ENCODE measurements at places on chromosomes 5 and 9.
A peak's percentile ranks its signal among the peaks of the same experiment; 100 is the strongest.

DNA sequence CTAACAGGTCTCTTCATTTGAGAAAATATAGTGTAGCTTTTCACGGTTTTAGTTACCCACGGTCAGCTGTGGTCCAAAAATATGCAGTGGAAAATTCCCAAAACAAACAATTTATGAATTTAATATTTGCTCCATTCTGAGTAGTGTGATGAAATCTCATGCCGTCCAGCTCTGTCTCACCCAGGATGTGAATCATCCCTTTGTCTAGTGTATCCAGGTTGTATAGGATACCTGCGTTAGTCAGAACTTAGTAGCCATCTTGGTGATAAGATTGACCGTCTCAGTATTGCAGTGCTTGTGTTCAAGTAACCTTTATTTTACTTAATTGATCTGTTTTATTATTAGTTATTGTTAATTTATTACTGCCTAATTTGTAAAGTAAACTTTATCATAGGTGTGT, 41.1 kb downstream of the NDUFS4 start:
- DNase-seq: no peak

DNA sequence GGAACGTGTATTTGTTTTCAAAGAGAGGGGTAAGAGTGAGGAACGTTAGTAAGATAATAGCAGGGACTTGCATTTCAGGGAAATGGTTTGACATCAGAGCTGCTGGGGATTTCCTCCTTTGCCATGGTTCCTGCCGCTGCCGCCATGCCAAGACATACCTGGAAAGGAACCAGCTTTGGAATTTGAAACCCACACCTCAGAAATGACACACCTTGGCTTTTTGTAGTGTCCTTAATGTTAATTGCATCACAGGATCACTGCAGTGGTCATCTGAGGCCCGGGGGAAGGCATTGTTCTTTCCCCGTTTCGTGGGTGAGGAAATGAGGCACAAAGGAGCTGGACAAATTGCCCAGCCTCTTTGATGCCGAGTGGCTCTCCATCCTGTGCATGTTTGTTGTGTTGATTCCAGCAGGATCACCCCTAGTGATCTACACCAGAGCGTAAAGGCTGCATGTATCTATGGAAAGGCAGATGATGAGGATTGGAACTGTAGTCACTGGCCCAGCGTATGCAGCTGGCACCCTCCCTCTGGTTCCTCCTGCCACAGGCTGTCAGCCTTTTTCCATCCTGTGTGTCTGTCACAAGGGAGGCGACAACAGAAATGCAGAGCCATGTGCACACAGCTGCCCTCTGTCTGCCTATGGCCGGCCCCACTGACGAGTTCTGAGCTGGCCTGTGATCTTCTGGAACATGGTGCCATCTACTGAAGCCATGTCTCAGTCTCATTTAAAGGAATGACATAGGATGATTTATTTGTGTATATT, 37.8 kb downstream of the SLC46A2 start:
- no peak for DNase-seq

DNA sequence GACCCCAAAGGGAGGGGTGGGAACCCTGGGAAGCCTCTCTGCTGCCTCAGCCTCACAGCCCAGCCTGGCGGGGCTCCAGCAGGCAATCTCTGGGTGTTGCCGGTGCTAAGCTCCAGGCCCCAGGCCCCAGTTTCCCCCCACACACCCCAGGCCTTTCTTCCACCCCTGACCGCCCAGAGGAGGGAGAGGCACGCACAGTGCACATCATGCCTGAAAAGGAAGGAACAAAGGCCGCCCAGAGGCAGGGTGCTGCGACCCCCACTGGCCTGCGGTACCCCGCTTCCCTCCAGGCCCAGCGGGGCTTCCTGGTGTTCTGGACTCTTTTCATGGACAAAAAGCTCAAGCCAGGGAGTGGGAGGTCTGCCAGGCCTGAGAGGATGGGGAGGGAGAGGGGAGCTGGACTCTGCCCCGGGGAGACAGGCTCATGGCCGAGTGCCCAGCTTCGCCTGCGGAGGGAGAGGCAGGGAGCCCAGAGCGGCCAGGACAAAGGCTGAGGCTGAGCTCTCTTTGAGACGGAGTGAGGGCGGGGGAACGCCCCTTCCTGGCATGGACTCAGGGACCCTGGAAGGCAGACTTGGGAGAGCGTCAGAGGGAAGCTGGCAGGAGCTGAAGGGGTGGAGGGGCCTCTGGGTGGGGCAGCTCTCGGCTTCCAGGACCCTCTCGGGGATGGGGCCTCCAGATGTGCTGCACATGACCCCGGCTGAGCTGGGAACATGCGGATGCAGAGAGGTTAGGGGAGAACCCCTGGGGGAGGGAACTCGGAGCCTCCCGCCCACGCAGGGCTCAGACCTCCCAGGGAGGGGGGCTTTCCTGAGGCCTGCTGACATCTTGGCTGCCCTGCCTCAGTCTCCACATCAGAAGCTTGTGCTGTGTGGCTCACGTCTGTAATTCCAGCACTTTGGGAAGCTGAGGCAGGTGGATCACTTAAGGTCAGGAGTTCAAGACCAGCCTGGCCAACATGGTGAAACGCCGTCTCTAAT, 1.8 kb upstream of the ENTPD2 start:
- no peak for DNase-seq

DNA sequence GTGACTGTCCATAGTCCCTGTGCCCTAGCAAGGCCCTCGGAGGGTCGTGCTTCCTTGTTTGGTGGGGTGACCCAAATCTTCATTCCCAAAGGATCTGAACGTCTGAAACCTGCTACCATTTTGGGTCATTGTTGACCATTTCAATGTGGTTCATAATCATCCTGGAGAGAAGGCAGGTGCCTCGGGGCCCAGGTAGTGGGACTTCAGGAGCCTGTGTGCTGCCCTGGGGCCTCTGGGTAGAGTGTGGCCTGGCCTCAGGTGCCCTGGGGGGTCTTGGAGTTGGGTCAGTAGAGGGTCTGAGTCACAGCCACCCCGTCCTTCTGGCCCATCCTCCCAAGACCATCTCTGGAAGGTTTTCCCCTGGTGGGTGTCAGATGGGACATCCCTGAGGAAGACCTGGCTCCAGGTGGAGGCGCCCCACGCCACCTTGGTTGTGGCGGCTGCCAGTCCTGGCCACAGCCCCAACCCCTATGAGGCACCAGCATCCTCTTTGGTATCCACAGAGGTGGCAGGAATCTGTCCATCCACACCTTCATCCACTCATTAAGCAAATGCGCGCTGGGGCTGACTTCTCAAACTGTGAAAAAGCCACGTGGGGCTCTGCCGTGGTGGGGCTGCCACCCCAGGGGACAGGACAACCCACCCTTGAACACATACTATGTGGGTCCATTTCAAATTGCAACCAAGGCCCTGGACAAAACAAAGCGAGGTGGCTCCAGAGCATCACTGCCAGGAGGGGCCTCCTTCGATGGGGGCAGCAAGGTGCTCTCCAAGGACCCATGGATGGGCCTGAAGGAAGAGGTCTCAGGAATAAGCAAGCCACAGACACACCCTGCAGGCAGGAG, 41.6 kb upstream of the FCN1 start:
- no peak for DNase-seq

DNA sequence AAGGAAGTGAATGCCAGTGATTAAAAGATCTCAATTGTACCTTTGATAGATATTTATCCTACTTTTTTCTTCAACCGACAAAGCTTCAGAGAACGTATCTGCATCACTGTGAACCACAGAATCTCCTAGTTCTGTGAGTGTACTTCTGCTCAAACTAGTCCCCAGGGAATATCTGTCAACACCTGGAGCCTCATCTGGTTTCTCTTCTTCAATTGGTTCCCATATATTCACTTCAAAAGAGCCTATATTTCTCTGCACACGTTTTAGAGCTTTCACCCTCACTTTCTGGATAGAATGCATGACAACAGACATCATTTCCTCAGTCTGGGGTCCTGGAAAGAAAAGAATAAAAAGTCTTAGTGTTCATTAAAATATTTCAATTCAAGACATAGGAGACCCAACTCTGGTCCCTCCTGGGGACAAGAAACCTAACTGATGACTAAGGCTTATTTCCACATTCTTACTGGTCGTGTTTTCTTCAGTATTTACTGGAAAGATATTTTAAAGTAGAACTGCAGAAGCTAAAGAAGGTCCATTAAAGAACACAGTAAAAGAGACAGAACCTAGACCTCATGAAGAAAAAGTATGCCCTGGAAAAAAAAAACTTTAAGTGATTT, 64.3 kb downstream of the CPLANE1 start:
- no peak for DNase-seq

GRCh38 chr9:28774433-28775235, 1201.4 kb upstream of the C9orf72 start:
- DNase-seq: no peak

GRCh38 chr9:5231212-5231611, at the start of gene INSL4:
TSS of gene INSL4 (plus strand) at chr9:5231419. CDS start at chr9:5231524, 105 bp downstream.
- no peak for DNase-seq

- peak; percentile 75 for DNase-seq
Observed at GRCh38 chr9:98097836-98098235, 21.2 kb downstream of the TRIM14 start.

DNA sequence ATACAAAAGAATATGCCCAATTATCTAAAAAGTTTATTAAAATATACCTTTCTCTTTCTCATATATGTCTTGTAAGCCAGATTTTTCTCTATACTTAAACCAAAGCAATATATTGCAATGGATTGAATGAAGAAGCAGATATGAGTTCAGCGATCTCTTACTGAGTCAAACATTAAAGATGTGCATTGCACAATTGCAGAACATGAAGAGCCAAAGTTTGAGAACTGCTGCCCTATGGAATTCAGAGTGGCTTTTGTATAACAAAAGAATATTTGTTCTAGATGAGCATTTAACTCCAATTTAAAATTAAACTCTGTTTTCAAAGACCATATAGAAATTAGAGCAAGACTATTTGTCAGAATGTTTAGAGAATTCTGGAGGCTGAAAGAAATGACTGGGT, 519.0 kb upstream of the DAB2 start:
- DNase-seq: no peak

- peak; percentile 4 for DNase-seq
Observed at GRCh38 chr9:35828716-35829083, at the start of gene FAM221B. TSS of gene FAM221B (minus strand) at chr9:35828732. CDS start at chr9:35826161, 2,571 bp downstream.

DNA sequence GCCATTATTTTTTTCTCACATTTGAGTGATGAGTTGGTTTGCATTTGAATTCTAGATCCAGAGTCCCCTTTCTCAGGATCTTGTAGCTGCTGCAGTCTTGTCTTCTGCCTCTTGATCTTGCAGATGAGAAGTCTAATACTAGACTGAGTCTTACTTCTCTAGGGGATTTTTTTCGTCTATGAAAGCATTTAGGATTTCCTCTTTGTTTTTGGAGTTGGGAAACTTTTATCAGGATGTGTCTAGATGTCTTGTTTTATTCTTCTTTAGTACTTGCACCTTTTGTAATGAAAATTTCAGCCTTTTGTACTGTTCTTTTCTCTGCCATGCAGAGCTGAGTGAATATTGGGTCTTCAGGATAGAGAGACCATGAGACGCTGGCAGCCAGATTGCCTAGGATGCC, 65.4 kb downstream of the ZNF618 start:
- DNase-seq: no peak

- no peak for DNase-seq
Observed at GRCh38 chr5:57258052-57258451, 84.2 kb downstream of the GPBP1 start.

- no peak for DNase-seq
Observed at GRCh38 chr9:123028136-123028535, 5.3 kb upstream of the GPR21 start.

GRCh38 chr5:43874772-43875171, 271.8 kb downstream of the NNT start:
- no peak for DNase-seq

- peak; percentile 4 for DNase-seq
Observed at GRCh38 chr5:157918811-157919742, 60.1 kb upstream of the CLINT1 start.

- DNase-seq: no peak
Observed at GRCh38 chr5:125093776-125094175, 347.3 kb upstream of the ZNF608 start.

- DNase-seq: no peak
Observed at GRCh38 chr5:178339272-178339671, 106.7 kb upstream of the PHYKPL start.

DNA sequence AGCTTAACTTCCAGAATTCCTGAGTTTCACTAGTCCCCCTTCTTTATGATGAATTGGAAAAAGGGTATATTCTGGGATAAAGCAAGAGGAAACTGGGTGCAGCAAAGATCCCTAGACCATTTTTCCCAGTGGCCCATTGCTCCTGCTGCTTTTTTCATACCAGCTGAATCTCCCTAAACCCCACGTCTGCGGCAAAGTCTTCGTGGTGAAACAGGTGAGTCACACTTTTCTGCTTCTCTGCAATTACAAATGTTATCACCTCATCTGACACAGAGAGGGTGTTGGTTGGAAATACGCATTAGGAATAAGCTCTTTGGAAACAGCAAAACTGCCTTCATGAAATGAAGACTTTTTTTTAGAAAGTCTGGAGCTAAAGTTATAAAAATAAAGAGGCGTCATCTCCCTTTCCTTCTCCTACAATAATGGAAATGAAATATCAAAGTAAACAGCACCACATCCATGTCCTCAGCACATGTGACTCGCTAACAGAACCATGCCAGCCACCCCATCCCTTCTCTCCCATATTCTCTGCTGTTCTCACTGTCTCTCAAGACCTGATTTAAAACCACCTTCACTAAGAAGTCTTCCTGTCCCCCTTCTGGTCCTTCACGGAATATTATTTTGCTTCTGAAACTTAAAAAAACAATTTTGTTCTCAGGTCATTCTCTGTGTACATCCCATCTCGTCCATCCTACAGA, 39.5 kb upstream of the GLRX start:
- DNase-seq: peak; percentile 27

DNA sequence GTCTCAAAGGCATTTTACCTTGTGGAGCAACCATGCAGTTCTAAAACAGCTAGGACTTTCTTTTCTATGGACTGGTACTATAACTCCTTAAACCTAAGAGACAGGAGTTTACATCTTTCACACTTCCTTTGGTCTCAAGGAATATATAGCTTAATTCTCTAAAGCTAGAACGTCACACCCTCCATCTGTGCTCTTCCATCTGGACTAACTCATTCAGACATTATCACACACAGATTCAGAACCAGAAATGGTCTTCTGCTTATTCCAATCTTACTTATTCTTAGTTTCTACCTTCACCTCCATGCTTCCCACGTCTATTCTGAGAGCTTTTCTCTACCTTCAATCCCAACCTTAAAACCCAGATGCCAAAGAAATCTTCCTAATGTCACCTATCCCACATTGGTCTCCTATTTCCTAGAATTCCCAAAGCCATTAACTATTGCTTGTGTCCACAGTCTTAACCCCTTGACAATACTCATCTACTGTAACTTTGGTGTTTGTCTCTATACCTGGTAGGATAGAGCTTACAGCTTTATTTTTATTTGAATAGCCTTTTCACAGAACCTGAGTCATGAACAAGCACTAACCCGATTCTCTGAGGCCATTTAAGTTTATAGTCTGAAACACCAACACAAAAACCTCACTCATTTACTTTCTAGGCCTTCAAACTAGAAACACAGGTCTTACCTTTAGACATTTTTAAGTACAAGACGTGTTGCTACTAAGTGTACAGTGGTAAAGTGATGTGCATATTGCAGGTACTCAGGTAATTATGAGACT, 22.8 kb downstream of the CSNK1A1 start:
- no peak for DNase-seq

Measured in CD4-positive, alpha-beta T cell treated with Interleukin-2 at 100 ng/mL for 4 hours (primary cell).